Stimulated activated CD8-positive, alpha-beta memory T cell treated with anti-CD3 and anti-CD28 coated beads, Interleukin-2, amount 100 ng/mL, for 48 hours (primary cell): ENCODE measurements at places on chromosomes 11 and 22.

- DNase-seq: peak; percentile 46
Measured at GRCh38 chr11:57527056-57527631, 3.4 kb downstream of the TIMM10 start.

DNA sequence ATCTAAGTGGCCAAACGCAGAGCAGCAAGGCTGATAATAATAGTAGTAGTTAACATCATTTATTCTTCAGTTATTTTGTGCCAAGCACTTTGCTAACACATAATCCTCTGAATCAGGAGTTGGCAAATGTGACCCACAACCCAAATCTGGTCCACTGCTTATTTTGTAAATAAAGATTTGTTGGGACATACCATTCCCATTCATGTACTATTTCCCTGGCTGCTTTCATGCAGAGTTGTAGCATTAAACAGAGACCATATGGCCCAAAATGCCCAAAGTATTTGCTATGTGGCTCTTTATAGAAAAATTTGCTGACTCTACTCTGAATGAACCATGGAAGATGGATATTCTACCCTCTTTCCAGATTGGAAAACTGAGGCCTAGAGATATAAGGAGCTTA, 50.3 kb downstream of the COMMD9 start:
- DNase-seq: no peak

DNA sequence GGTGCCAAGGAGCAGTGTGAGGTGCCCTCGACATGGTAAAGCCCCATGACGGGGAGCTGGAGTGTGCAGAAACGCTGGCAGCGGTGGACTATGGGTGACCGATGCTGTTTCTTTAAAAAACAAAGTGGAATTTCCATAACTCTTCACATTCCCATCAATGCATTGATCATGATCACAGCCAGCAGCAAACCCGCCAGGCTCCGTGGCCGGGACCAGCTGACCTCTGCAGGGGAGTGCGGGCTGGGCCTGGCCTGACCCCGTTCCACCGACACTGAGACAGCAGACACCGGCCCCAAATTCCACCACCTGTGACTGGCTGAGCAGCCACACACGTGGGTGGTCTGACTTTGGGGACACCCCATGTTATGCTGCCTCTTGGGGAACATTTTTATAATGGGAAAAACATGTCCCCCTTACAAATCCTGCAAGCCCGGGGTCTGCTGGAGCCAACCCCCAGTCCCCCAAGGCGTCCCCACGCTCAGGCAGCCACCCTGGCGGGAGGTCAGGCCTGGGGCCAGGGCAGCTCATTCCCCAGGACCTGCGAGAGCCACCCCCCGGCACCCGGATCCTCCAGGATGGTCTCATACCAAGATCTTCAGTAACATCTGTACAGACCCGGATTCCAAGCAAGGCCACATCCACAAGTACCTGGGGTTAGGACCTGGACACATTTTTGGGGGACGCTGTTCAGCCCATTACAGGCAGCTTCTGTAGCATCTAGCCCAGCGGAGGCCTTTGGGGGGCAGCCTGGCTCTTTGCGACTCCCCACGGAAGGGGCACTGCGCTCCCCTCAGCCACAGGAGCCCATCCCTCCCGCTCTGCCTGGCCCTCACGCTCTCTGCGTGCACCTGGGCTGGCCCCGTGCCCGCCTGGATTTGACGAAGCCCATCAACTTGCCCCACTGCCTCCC, 20.6 kb downstream of the OSBPL5 start:
- no peak for DNase-seq

DNA sequence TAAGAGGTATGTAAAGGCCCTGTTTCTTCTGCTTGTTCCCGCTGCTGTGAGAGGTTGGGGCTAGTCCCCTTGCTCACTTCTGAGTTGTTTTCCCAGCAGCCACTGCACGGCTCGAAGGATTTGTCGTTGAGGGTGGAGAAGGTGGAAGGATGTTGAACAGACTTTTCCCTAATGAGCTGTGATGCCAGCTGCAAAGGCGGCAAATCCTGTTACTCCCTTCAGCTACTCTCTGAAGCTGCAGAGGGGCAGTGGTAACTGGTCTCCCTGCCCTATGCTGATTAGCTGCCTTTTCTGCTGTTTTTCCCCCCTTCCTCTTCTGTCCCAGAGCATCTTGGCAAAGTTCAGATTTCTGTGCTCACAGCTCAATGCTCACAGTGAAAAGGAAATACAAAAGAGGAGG, 90.4 kb upstream of the SLC25A18 start:
- DNase-seq: no peak

DNA sequence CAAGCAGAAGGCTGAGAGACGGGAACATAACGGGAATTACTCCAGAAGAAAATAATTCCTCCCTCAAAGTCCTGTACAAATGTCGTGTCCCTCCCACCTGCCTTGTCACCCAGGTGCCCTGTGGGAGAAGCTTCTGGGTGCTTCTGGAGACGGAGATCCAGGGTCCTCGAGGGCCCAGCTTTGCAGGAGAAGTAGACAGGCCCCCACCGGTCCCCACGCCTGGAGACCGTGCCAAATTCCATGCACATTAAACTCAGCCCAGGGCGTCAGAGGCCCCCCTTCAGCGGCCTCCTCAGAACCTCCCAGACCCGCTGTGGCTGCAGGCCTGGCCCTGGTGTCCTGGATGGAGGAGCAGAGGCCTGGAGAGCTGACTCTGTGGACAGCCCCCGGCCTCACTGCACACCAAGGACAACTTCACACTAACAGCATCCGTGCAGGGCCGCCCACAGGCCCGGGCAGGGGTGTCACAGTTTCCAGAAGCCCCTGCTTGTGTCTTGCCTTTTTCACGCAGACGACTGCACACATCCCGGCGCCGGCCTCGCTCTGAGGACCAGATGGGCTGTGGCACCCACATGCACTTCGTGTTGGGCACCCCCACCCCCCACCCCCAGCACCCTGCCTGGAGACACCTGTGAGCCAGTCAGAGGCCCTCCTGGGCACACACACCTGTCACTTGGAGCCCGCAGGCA, 734.3 kb downstream of the BRD1 start:
- no peak for DNase-seq

GRCh38 chr11:34599406-34599945, 21.4 kb upstream of the EHF start:
- DNase-seq: no peak

DNA sequence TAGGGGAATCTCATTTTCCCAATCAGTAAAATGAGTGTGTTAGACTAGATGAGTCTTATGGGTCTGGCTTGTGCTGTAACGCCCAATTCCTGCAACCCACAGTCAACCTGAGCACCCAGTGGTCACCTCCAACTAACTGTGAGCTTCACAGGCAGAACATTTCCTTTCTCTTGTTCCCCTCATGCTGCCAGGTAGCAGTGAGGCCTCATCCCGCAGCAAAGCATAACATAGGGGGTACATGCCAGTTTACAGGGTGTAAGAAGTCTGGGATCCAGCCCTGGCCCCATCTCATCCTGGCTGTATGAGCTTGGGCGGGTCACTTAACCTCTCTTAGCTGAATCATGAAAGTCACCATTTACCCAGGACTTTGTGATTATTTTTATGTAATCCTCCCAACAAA, 3.7 kb downstream of the EFEMP2 start:
- no peak for DNase-seq

DNA sequence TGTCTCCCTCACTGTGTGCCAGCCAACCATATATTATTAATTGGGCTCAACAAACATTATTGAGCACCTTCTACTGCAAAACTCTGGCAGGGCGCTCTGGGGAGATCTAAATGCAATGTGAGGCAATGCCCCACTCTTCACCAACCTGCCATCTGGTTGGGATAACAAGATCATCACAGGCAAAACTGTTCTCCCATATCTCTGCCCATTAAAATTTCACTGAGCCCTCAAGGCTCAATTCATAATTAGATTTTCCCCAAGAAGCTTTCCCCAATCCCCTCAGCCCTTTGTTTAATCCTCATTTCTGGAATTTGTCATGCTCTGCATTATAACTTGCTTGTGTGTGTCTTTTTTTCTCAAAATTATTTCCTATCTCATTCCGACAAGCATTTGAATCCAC, 106.6 kb downstream of the ARL14EP start:
- no peak for DNase-seq

- DNase-seq: no peak
Measured at GRCh38 chr11:91257667-91258066, 967.0 kb upstream of the FAT3 start.
